ENCODE measurements at places on chromosomes 5 and 9. TPM values are rescaled to one million over a fixed set of nuclear protein-coding genes. Genes with fewer than 3 reads are reported as not detected.

The RNF208 gene
- total RNA-seq = 1.0 TPM

The MINAR2 gene
- not detected for total RNA-seq

The PCDHB3 gene
- 0.26 TPM for total RNA-seq

The IFNA21 gene
- not detected for total RNA-seq

The PCDHGA3 gene
- total RNA-seq = not detected

The PCAT7 gene
- total RNA-seq = 1.3 TPM

The GABRA1 gene
- 1.4 TPM for total RNA-seq

The PRLR gene
- 2.0 TPM for total RNA-seq

The CLIC3 gene
- total RNA-seq = not detected

GRCh38 chr9:123742009-123742767 lies 187.7 kb downstream of the DENND1A start:
- DNase-seq = no peak

DNA sequence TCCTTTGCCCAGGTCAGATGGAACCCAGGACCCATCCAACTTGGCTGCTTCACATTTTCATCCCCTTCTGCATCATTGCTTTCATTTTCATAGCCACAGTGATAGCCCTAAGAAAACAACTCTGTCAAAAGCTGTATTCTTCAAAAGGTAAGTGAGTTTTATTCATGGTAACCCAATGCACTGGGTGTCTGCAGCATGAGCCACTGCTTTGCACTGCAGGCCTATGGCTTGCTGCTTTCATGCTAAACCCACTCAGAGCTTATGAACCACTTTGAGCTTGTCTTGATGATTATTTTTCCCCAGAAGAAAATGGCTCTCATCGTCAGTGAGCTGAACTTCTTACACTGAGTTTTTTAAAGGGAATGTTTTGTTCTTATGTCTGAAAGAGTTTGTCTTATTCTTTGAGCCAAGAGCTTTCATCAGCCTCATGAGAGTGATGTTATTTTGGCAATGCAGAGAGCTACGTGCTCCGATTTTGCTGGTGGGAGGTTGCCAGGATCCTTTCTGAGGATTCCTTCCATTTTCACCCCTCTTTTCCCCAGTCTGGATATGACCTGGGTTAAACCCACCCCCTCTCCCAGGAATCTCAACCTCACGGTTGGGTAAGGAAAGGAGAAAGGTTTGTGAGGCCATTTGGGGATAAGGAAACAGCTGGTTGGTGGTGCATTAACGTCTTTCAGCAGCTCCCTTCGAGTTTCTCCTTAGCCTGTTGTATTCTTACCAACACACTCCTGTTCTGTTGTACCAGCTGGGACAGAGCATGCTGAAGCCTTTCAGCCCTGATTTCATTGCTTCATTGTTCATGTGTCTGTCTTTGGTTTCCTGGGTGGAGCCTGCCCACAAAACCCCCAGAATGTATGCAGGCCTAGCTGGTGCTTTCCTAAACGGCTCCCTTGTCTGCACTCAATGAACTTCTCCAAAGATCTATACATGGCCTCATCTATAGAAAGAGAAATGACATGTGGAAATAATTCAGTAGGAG lies 47.6 kb downstream of the PDCD1LG2 start:
- DNase-seq = no peak

DNA sequence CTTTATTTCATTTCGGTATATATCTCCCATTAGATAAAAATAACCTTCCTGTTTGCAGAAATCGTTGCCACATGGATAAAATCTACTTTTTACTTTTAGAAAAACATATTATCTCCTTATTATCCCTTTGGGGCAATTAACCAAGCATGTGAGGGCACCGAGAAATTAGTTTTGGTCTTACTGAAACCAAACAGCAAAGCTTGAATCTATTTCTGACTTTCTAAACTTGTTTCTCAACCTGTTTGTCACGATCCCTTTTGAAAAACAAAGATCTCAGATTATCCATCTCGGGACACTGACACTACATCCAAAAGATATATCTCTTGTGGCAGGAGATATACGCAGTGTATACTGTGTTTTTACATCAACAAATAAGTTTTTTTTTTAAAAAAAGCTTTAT lies 2.3 kb downstream of the TUT7 start:
- DNase-seq = no peak

- peak; percentile 26 for DNase-seq
These were observed 119.5 kb downstream of the TRPM3 start for GRCh38 chr9:71001780-71002386.

DNA sequence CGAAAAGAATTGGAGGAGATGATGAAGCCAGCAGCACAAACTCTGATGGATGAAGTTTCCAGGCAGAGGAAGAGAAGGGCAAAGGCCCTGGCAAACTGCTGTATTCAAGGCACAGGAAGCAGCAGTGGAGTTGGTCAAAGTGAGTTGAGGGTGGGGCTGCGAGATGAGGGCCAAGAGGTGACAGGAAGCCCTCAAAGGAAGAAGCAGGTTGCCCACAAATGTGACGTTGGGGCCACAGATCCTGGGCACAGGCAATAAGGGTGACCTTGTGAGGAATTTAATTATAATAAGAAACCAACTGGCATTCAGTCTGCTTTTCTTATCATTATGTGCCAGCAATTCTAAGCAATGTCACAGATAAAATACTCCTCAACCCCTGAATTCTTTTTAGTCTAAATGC lies 261.8 kb downstream of the CTNND2 start:
- DNase-seq = no peak

- DNase-seq = no peak
These were observed 35.4 kb upstream of the MSH3 start for GRCh38 chr5:80619086-80619485.

DNA sequence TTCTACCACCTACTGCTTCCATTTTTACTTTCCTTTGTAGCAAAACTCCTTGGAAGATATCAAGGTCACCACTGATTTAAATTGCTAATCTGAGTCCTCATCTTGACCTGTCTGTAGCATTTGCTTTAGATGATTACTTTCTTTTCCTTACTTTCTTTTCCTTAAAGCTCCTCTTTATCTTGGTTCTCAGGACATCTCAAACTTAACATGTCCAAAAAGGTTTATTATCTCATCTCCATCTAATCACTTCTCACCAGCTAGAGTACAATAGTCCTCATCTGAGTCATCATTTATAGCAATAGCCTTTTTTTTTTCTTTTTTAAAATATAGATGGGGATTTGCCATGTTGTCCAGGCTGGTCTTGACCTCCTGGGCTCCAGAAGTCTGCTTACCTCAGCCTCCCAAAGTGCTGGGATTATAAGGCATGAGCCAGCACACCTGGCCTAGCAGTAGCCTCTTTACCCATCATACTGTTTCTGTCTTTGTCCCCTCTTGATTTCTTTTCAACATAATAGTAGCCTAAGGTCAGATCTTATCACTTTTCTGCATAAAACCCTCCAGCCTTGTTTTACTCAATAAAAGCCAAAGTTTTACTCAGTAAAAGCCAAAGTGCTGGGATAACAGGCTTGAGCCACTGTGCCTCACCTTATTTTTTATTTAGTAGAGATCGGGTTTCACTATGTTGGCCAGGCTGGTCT lies 32.9 kb upstream of the GPR21 start:
- DNase-seq = no peak

DNA sequence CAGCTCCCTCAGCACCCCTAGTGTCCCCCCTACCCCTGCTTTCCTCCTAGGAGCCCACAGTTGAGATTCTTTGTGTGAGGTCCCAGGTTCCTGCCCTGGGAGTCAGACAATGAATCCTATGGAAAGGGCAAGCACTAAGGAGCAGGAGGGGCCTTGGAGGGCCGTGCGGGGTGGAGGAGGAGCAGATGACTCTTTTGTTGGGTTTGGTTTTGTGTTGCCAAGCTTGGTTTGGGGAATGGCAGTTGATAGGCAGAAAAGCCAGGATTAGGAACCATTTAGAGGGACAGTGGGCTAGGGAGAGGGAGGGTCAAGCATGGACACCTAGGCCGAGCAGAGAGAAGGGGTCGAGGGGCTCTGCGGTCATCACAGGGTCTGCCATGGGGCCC lies 61.6 kb upstream of the SPTLC1 start:
- peak; percentile 21 for DNase-seq

DNA sequence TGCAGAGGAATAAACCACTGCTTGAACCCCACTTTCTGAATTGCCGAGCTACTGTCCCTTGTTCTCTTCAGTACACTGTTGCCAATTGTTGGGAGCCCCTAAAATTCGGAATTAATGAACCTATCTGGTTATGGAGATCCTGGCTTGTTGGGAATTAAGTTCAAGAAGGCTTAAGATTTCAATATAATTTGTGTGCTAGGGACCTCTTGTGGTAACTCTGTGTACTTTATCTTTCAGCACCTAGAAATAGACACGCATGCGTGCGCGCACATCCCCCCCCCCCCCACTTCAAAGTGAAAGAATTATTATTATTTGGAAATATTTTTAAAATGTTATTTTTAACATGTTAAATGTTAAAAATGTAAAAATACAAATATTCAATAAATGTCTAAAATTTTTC lies 53.3 kb upstream of the FAM169A start:
- DNase-seq = peak; percentile 76

- no peak for DNase-seq
These were observed 64.8 kb downstream of the SHB start for GRCh38 chr9:38003946-38004808.

DNA sequence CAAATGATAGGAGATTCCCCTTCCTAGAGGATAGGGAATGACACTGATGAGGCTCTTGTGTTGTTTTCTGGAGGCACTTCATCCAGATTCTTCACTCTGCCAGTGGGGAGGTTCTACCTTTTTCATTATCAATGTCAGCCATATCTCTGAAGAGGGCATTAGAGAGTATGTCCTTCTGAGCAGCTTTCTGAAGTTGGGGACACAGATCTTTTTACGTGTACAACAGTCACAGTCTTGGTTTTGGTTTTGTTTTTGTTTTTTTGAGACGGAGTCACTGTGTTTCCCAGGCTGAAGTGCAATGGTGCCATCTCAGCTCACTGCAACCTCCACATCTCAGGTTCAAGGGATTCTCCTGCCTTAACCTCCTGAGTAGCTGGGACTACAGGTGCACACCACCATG lies 22.6 kb downstream of the CENPH start:
- DNase-seq = no peak

- no peak for DNase-seq
These were observed 26.3 kb downstream of the GSN start for GRCh38 chr9:121294151-121294743.

DNA sequence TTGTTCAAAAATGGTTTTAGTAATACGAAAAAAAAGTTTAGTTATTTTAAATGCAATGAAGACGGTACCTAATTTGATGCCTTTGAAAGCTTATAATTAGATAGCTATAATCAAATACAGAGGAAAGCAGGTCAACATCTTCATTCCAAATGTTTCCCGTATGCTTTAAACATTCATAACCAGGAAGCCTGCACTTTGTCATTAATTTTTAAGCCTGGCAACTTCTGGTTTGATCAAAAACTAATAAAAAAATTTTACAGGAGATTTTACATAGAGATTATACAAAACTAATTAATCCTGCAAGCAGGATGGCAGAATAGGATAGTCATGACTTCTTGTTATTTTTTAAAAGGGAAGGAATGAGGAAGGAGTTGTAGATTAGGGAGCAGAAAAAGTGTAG lies 353.0 kb downstream of the FBXL17 start:
- DNase-seq = no peak

DNA sequence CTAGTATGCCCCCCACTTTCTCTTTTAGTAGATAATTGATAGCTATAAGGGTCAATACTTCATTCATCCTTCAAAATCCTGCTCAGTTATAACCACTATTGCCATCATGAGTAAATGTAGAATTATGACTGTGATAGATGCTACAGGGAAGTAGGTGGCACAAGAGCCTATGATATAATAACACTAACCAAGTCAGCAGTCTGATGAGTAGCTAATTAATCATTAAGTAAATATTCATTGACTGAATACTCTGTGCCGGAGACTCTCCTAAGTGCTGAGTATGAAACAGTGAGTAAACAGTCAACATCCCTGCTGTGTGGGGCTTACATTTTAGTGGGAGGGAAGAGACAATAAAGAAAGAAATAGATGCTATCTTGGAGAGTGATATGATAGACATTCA lies 430.3 kb upstream of the ZNF462 start:
- no peak for DNase-seq

GRCh38 chr5:141373673-141374317 lies at the start of gene PCDHGA6:
PCDHGA6 (plus strand) TSS chr5:141373891; CDS start chr5:141374084, 193 bp downstream.
- no peak for DNase-seq

GRCh38 chr9:79080536-79080935 lies 491.2 kb upstream of the TLE4 start:
- no peak for DNase-seq

DNA sequence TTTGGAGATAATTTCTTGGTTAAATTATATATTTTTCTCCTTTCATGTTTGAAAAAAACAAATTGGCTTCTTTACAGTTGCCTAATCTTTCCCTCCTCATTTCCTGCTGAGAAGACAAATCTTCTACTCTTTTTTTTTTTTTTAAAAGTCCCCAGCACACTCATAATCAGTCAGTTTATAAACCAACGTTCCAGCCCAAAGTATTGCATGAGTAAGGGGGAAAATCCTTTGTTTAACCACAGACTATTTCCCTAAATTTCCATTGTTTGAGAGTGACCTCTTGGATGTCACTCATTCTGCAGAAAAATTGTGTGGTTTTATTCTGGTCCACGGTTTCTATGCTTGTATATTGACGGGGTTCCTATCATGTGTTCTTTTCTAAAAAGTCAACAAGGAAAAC lies 55.1 kb upstream of the TLR4 start:
- no peak for DNase-seq

- DNase-seq = no peak
These were observed 119.0 kb upstream of the SLC25A48 start for GRCh38 chr5:135715267-135716055.

GRCh38 chr9:105057551-105057950 lies 129.6 kb upstream of the ABCA1 start:
- no peak for DNase-seq

GRCh38 chr9:124122813-124123462 lies 111.4 kb downstream of the LHX2 start:
- DNase-seq = peak; percentile 64

DNA sequence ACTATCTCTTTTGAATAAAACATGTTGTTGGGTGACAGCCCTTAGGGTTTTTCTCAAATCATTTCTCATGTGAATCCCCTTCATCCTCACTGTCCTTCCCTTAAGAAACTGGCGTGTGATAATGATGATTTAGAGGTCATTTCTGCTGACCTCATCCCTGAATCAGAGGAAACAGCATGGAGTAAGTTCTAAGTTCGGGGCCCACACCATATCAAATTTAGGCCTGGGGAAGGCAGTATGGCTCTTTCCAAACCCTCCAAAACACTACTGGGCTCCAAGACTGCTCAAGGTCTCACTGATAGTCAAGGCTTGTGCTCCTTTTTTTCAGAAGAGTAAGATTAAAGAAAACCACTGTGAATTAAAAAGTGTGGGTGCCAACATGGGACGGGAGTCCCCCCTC lies 872 bp upstream of the SMIM3 start:
- no peak for DNase-seq

GRCh38 chr9:100555471-100555870 lies 22.4 kb upstream of the CAVIN4 start:
- no peak for DNase-seq

DNA sequence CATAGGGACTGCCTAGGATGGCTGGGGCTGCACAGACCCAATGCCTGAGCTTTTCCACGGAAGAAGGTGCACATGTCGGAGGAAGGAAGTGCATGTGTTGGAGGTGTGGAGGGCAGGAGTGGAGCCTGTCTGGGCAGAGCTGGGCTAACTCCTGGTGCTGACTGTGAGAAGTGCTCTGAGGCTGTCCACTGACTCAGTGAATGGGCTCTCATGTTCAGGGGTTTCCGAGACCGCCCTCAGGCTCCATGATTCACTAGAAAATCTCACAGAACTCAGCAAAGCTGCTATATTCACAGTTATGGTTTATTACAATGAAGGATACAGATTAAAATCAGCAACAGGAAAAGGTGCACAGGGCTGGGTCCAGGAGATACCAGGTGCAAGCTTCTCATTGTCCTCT lies 37.2 kb downstream of the NTNG2 start:
- no peak for DNase-seq

GRCh38 chr5:94125107-94125506 lies 383.7 kb upstream of the POU5F2 start:
- DNase-seq = no peak

All from H7 (cell line).